GDM1 (cell line): ENCODE measurements at places on chromosomes 5 and 9.

- no peak for DNase-seq
Observed at GRCh38 chr5:141973871-141974595, 5.1 kb downstream of the RNF14 start.

- no peak for DNase-seq
Observed at GRCh38 chr9:82891321-82891720, 171.6 kb downstream of the RASEF start.

DNA sequence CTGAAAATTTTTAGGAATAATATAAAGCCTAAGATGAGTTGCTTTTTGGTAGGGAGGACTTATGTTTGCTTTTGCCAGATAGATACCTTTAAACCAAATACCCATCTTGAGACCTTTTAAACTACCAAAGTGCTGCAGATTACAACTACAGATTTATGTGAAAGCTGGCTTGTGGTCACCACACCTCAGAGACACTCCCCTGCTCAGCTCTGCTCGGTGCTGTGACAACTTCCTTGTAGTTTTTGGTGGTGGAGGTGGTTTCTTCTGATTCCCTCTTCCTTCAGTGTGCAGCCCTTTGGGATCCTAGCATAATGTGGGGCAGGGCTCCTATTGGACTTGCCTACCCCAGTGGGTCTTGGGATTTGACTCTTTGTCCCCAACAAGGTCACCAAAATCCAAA is 29.2 kb downstream of the GARNL3 start:
- no peak for DNase-seq

DNA sequence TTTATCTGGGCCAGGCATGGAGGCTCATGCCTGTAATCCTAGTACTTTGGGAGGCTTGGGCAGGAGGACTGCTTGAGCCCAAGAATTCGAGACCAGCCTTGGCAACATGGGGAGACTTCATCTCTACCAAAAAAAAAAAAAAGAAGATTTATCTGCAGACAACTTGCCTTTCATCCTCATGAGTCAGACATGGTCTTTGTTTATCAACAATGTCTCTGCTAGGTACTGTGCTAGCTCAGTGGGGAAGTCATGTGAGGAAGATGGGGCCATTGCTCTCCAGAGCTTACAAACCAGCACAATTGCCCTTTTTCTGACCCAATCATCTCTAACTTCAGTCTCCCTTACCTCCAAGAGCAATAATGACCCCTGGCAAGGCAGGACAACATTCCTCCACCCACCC is 1.6 kb downstream of the URM1 start:
- DNase-seq: no peak

GRCh38 chr9:124829334-124829669 is 24.0 kb upstream of the WDR38 start:
- DNase-seq: no peak

GRCh38 chr9:77647267-77648233 is 572 bp downstream of the GNA14 start:
- no peak for DNase-seq

- DNase-seq: no peak
Observed at GRCh38 chr5:134028496-134028895, 23.7 kb upstream of the VDAC1 start.

DNA sequence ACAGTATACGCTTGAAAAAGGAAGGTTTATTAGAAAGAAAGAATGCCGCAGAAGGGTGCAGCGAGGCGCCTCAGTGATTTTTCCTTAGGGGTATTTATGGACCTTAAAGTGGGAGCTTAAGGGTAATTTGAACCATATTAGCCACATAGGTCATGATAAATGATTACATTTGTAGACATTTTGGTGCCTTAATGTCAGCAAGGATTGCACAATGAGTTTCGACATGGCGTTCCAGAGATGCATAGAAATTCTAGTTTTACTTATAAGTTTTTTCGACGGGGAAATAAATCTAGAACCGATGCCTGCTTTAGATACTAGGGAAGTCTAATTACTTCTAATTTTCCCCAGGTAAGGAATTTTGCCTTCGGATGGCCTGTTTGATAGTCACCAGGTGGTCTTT is 20.7 kb upstream of the PANK3 start:
- DNase-seq: no peak

GRCh38 chr9:127307802-127308201 is 43.2 kb downstream of the GARNL3 start:
- DNase-seq: no peak

GRCh38 chr9:14098486-14099180 is 215.3 kb downstream of the NFIB start:
- DNase-seq: no peak
